ENCODE measurements at places on chromosomes 5 and 9.

DNA sequence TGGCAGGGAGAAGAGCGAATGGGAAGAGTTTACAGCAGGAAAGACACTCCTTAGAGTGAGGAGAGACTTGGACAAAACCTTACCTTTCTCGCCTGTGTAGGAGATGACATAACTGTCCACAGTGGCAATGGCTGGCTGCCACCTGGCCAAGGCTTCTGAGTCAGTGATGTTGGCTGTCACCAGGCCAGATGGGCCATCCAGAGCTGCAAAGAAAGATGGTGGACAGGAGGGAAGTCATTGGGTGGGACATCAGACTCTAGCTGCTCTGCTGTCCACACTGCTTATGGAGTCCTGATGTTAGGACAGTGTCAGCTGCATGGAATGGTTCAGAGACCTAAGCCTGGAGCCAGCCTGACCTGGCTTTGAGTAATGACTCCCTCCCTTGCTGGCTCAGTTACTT is 79.8 kb downstream of the TNC start:
- no peak for DNase-seq

- DNase-seq, result no peak
Observed at GRCh38 chr5:8628521-8628920, 759.6 kb downstream of the MTRR start.

DNA sequence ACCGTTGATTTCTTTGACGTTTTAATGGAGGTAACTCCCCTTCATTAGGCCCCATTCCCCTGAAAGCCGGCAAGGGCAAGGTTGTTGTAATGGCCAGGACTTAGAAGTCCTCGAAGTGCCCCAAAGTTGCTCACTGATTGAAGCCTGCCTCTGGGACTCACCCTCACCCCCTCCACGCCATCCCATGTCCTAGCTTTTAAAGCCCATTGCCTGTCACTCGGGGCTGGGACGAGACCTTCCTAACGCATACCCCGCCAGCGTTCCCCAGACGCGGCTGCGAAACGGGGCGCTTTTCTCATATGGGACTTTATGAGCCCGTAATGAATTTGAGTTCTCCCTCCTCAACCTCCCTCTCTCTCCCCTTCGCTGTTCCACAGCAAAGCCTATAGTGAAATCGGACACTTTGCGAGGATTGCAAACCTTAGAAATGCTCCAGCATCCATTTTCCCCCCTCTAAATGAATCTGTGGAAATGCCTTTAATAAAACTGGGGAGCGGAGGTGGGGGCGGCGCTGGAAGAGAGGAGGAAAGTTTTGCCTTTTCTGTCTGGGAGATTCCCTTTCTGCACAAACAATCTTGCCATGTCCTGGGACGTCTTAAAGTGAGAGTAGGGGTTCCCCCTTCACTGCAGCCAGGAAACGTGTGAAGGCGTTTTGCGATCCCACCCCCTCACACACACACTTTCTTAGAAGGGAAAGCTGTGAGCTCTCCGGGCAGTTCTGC is 1.5 kb downstream of the PAPPA start:
- DNase-seq, result no peak

DNA sequence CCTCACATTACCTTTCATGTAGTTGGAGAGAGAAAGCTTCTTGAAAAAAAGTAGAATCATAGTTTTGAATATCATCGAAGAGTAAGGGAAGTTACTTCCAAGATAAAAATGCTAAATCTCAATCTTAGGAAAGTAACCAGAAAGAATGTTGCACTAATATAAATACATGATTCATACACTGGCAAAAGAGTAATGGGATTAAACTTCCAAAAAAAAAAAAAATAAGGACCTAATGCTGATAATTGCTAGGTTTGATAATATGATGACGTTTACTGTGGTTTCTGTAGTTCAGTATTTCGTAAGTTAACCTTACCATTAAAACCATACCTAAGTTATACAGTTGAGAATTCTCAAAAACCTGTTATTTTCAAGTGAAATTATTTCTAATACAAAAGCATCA is 573.8 kb upstream of the CDH9 start:
- DNase-seq, result no peak

- DNase-seq, result no peak
Observed at GRCh38 chr5:173873306-173873922, 14.7 kb upstream of the CPEB4 start.
